Epithelial cell of proximal tubule (primary cell): ENCODE measurements at places on chromosomes 2 and 18.
A peak's percentile ranks its signal among the peaks of the same experiment; 100 is the strongest.

DNA sequence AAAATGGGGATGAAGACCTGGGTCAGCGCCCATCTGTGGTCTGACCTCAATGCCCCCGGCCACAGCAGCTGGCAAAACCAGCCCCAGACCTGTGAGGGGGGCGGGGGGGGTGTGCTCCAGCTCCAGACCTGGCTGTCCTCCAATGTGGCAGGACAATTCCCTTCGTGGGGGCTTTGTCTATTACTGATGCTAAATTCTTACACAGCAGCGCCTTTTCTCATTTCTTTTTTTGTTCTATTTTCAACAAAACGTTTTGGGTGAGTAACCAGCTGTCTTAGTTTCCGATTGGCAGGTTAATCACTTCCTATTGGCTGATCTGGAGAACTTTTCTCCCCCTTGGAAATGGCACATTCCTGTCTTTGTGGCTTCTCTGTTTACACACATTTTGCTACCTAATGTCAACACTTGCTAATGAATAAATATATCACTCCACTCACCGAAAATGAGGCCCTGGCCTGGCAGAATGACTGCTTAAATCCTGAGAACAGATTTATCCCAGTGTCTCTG lies 4.4 kb downstream of the SMAD7 start:
- peak; percentile 72 for DNase-seq

GRCh38 chr2:69208023-69208595 lies 178.9 kb downstream of the GFPT1 start:
- no peak for DNase-seq

DNA sequence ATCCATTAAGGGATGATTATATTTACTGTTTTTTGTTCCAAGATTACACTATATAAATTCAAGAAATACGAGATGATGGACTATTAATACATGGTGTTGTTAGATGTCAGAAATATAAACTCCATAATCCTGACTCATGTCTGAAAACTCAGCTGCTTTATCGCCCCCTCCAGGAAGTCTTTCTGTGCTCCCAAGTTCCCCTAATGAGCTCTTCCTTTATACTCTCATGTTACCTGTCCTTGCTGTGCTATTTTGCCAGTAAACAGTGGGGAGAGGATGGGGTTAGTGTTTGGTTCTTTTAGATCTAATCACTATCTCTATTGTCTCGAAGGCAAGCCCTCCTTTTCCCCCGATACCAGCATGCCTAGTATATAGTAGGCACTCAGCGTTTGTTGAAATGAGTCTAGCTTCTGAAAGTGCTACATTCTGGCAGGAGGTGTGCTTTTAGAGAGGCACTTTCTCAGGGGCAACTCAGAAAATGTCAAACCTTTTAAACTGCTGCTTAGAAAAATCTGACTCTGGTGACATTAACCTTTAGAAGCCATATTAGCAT lies 21.4 kb upstream of the BARD1 start:
- DNase-seq, result no peak

- DNase-seq, result no peak
These were observed 110.0 kb upstream of the MAP3K20 start for GRCh38 chr2:172965433-172966212.

DNA sequence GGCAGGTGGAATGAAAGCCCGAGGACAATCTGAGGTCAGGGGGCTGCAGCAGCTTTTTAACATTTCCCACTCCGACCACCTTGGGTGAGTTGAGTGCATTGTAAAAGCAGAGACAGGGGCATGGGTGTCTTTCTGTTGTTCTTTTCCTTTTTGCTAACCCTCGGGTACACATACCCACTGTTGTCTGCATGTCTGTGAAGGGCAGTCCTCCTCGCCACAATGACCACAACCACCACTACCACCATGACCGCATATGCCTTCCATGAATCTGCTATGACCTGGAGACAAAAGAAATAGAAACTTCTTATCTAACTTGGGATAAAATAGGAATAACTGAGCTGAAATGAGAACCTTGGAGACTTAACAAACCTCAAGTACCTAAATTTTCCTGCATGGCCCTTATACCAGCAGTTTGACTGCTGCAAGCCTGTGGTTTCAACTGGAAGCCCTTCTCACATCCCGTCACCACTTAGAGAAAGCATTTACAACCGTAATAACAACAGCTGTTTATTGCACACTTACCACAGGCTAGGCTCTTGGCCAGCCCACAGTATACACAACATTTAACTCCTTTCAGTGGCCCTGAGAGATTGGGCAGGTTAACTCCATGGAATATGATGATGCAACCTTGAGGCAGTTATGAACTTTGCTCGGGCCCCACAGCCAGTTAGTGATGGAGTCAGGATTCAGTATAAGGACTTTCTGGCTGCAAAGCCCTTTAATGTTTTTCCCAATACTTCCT lies 80.3 kb downstream of the GYPC start:
- no peak for DNase-seq

DNA sequence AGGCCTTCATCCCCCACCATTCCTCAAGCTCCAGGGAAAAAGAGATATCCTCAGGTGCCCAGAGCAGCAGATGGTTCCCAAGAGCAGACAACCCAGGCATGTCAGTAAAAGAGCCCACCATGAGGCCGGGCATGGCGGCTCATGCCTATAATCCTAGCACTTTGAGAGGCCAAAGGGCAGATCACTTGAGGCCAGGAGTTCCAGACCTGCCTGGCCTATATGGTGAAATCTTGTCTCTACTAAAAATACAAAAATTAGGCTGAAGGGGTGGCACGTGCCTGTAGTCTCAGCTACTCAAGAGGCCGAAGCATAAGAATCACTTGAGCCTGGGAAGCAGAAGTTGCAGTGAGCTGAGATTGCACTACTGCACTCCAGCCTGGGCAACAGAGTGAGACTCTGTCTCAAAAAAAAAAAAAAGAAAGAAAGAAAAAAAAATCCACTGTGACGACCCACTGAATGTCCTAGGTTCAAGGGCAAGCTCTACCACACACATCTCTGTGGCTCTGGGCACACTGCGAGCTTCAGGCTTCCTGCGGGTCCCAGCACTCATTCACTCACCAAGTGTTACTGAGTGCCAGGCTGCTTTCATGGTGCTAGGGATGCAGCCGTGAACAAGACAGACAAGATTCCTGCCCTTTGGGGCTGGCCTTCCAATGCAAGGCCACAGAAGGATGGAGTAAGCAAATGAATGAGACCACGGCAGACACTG lies 6.5 kb upstream of the DUSP2 start:
- DNase-seq, result no peak

- DNase-seq, result no peak
These were observed 18.0 kb downstream of the NTSR2 start for GRCh38 chr2:11651856-11652548.

DNA sequence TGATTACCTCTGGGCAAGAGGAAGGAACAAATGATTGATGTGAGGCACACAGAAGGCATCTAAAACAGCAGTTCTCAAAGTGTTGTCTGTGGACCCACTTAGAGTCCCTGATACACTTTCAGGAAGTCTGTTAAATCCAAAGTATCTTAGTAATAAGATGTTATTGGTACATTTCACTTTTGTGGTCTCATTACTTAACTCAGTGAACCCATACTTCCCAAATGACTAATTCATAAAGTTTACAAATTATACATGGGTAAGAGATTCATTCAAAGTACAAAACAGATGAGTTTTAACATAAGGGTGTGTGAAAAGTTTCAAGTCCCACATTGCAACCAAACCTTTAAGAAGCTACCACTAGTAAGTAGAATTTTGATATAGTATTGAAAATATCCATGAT lies 440.5 kb downstream of the NUP35 start:
- DNase-seq, result no peak

- DNase-seq, result no peak
These were observed 21.7 kb upstream of the EFHD1 start for GRCh38 chr2:232611559-232612218.

- DNase-seq, result no peak
These were observed 5.1 kb downstream of the FECH start for GRCh38 chr18:57581301-57581934.

DNA sequence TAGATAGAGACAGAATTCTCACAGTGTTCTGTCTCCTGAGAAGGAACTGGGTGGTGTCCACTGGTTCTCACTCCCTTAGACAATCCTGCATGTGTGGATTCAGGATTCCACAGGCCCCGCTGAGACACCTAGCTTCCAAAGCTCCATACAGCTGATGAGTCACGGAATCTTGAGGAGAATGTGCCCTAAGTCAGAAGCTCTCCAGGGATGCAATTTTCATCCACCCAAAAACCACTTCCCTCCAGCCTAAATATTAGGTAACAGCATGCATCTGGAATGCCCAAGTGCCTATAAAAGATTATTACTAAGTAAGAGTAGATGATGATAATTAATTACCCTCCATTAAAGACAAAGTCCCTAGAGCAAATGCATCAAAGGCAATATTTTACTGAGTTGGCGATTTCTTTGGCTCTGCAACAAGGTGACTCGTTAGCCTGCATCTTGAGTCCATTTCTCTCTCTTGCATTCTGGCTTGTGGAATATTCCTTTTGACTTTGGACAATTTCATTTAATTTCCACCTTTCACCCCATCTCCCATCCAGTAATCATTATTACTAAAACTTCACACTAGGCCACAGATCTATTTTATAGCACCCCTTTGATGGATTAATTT lies 475.1 kb downstream of the TNS1 start:
- DNase-seq, result no peak

DNA sequence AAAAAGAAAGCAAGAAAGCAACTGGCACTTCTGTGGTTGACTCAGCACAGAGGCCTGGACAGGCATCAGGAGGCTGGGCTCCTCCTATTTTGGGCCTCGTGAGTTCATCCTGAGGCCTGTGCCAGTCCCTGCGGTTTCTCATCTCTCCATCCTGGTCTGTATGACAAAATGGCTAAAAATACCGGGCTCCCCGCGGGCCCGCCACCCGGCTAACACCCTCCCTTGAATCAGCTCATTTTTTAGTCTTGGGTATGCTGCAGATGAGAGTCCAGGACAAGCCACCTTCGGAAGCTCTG lies 62.3 kb upstream of the YWHAQ start:
- DNase-seq, result no peak

DNA sequence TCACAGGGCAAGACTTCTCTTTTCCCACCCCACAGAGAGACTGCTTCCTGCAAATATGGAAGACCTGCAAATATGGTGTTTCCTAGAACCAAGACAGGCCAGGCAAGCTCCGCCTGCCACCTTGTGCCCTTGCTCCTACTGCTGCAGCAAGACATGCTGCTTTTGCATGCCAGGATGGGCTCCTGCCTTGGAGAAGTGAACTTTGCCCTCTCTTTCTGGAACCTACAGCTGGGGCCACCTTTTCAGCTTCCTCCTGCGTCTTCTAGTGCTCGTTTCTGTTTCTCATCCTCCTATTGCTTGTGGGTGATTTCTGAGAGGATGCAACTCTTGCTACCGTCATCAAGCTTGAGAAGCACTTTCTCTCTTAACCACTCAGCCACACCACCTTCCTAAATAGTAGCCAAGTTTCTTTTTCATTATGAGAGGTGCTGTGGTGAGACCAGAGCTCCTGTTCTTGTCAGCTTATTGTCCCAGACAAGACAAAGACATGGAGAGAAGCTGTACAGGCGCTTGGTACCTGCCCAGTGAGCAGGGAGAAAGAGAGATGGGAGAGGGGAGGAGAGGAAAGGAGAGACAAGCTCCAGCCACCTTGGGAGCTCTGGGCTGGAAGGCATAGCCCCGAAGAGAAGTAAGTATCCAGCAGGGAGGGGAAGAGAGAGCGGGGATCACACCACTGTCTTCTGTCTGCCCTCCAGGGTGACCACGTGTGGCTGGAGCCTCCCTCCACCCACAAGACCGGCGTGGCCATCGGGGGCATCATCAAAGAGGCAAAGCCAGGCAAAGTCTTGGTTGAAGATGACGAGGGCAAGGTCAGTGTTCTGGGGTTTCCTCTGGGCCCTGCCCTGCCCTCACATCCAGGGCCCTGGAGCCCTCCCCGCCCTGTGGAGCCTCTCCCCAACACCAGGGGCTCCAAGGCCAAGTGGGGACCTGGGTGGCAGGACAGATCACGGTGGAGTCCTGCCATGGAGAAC lies 28.3 kb downstream of the MYO7B start:
- no peak for DNase-seq

DNA sequence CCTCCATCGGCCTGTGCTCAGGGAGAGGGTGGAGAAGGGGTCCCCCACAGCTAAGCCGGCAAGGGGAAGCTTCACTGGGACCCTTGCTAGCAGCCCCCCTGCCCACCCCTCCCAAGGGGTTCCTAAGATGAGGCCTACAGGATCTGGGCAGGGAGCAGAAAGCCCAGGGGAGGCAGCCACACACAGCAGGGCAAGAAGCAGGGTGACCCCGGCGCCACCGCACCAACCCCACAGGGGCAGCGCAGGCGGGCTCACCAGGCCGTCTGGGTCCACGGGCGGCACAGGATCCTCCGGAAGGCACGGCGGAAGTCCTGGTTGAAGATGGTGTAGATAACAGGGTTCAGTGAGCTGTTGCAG lies 1.8 kb downstream of the ADRA2B start:
- no peak for DNase-seq

GRCh38 chr2:151051574-151052220 lies 210.0 kb downstream of the RBM43 start:
- DNase-seq, result no peak

- no peak for DNase-seq
These were observed 435.7 kb downstream of the TXNL1 start for GRCh38 chr18:56202678-56203077.

DNA sequence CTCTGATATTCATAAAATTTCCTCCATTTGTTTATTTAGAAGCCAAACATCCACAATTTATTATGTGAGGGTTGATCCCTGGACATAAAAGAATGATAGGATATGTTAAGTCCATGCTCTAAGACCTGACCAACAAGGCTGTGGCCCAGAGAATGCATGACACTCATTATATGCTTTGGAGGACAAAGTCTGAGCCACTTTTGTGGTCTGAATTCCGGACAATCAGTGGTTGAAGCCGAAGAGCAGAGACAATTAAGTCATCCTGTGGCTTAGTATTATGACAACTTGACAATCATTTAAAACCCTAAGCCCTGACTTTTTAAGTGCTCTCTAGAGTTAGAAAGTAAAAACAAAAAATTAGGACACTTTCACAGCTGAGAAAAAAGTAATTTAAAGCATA lies 483.3 kb downstream of the PLCL1 start:
- DNase-seq, result no peak

GRCh38 chr2:168233726-168234406 lies 13.5 kb downstream of the STK39 start:
- DNase-seq, result no peak

GRCh38 chr18:70457223-70457622 lies 168.4 kb downstream of the SOCS6 start:
- DNase-seq, result no peak

DNA sequence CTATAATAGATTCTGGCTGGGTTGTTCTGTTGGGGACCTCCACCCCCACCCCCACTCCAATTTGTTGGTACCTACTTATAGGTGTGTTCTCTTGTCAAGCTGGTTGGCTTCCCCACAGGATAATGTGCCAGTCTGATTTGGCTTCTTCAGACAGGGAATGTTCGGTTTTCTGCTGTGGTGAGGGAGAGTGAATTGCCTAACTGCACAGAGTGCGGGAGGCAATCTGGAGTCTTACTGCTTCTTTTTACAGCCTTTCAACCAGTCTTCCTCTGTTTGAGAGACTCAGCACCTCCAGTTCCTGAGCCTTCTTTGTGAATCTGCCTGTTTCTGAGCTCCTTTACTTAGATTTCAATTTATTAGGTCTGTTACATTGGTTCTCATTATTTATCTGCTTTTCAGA lies 27.4 kb upstream of the SNORC start:
- DNase-seq, result no peak

- no peak for DNase-seq
These were observed 215.8 kb upstream of the ACVR2A start for GRCh38 chr2:147628971-147629421.
